GM18507 (cell line): ENCODE measurements at places on chromosomes 7 and 10.

GRCh38 chr10:99851825-99852224 is 69.4 kb downstream of the ABCC2 start:
- DNase-seq: no peak

DNA sequence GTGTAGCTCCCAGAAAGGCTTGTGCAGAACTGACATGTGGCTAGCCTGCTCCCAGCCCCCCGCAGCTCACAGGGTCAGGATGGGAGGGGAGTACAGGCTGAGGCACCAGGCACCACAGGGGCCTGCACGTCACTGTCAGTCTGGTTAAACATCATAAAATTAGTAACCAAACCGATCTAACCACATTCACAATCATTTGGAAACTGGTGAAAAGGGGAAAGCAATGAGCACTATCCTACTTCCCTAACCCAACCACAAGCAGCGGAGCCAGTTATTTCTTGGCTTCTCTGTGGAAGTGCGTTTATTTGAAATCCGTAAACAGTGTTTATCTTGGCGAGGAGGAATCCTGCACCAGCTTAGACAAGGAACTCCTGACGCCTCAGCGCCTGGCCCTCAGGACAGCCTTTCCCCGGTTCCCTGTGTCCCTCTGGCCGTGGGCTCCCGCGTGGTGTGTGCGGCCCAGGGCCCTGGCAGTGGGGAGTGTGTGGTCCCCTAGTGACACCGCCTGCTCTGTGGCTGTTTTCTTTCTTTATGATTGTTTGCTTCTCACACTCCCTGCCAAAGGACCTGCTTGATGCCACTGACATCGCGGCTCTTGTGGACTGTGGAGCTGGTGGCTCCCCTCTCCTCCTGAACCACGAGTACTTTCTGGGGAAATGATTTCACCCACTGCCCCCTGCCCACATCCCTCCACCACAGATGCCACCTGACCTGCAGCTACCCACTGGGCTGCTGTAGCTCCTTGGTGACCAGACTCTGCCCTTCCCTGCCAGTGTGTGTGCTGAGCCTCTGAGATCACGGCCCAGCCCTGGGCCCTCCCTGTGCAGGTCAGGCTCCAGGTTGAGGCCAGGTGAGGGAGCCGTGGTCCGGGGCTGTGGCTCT is 38.0 kb downstream of the INPP5A start:
- no peak for DNase-seq

DNA sequence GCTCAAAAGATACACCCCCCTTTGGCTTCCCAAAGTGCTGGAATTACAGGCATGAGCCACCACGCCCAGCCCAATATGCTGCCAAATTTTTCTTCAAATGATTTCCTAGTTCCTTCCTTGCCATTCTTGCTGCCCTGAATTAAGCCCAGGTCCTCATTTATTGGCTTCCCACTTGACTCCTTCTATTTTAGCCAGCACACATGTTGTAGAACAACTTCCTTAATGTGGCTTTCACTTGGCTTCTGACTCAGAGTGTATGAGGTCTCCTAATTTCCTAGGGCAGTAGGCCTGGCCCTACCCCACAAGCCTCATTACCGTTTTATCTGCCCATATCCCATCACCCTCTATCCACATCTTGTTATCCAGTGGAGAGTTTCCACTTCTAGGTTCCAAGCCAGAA is 21.8 kb upstream of the HIPK2 start:
- no peak for DNase-seq

DNA sequence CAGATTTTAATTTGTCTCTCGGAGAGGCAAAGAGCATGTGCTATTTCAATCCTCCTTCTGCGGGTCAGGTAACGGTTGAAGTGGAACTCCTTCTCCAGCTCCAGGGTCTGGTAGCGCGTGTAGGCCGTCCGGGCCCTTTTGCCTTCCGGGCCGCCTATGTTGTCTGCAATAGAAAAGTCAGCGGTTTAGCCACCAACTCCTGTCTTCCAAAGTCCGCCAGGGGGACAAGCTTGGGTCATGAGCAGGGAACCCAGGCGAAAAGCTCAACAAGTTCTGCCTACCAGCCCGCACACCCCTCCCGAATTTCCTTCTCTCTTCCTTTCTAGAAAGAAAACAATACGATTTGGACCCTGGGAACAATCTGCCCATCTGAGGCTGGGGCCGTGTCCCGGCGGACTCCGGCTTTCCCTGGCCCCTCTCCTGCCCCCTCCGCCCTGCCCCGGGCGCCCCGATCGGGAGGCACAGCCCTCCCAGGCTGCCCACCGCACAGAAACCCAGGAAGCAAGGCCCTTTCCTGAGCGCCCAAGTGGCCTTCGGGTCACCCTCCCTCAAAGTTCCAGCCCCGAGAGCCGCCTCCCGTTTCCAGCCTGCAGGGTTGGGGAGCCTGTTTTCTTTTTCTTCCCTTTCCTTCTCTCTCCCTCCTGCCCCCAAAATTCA is 1.4 kb downstream of the HOXA5 start:
- no peak for DNase-seq

DNA sequence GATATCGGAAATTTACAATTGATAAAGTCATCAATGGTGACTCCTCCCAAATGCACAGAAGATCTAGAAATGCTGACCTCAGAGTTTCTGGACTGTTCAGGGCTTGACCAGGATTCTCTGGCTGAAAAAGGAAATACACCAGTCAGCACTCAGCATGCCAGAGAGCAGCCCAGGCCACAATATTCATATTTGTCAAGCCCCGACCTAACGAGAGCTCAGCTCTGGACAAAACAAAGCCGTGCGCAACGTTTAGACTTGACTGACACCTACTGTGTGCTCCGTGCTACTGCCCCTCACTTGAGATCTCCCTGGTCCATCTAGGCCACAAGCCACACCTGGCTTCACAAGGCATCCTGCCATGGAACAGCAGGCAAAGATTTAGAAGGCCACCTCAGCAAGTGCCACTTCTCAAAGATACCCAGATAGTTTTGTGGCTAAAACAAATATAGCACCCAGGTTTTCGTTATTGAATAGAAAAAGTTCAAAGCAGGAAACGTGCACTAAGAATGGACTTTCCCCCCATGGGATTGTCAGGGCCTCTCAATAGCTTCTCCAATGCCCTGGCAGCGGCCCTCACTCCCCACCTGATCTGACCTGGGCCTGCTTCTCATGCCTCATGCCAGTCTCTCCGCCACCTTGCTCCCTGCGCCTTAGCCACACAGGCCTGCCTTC is 218.3 kb downstream of the FAM107B start:
- peak; percentile 26 for DNase-seq

DNA sequence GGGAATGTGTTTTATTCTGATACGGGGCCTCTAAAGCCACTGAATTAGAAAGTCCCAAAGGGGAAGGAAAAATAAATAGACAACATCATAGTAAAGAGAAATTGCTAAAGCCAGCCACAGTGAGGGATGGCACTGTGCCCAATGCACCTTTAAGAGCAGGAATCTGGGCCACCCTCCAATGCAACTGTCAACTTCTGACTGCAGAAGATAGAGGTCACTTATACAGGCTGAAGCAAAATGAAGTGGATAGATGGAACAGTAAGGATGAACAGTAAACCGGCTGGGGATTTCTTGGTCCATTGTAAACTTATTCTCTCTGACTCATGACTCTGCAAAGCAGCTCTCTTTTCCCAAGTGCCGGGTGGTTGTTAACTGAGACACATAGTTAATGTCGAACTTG is 54.0 kb upstream of the KCNIP2 start:
- DNase-seq: no peak

DNA sequence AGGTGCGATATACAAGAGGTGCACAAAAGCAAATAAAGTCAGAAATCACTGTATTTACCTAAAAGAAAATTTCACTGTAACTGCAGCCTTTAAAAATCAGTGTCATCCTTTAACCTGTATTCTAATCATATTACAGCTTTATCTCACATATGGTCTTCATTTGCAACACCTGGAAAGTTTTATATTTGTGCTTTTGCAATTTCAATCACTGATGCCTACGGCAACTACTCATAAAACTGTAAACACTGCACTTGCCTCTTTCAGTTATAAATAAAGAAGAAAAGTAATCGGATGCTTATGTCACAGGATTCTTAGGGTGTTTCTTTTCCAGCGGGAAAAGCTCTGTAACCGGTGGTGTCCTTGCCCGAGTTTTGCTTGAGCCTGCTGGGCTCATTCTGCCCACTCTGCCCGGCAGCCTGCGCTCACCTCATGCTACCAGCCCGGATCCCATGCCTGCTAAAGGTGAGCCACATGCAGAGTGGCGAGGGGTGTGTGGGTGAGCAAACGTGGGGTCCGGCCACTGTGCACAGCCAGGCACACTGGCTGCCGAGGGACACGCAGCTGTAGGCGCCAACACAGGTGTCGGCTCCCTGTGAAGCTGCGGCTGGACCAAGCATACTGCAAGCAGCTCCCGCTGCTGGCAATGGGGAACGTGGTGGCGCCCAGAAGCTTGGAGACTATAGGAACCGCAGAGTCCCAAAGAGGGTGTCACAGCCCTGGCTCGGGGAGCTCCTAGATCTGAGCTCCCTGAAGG is 56.3 kb upstream of the ABCB5 start:
- no peak for DNase-seq

DNA sequence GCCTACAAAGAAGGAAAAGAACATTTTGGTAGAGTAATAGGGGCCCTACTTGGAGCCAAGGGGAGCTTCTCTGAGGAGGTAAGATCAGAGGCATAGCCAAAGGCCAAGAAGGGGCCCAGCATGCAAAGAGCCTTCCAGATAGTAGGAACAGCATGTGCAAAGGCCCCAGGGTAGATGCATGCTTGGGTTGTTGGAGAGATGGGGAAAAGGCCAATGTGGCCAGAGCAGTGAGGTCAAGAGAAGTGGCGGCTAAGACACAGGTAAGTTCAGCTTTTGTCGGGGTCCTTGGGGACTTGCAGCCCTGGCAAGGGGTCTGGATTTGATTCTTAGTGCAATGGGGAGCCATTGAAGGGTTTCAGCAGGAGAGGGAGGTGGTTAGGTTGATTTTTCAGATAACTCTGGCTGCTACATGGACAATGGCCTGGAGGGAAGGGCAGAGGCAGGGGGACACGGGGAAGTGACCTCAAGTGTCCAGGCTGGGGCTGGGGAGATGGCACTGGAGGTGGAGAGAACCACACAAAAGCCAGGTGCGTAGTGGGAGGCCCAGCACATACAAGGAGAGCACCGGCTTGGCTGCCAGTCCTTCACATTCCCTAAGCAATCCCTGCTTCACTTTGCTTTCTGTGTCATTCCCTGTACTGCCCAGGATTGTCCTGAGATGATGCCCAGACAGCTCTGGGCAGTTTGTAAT is 16.5 kb downstream of the GRID1 start:
- no peak for DNase-seq

DNA sequence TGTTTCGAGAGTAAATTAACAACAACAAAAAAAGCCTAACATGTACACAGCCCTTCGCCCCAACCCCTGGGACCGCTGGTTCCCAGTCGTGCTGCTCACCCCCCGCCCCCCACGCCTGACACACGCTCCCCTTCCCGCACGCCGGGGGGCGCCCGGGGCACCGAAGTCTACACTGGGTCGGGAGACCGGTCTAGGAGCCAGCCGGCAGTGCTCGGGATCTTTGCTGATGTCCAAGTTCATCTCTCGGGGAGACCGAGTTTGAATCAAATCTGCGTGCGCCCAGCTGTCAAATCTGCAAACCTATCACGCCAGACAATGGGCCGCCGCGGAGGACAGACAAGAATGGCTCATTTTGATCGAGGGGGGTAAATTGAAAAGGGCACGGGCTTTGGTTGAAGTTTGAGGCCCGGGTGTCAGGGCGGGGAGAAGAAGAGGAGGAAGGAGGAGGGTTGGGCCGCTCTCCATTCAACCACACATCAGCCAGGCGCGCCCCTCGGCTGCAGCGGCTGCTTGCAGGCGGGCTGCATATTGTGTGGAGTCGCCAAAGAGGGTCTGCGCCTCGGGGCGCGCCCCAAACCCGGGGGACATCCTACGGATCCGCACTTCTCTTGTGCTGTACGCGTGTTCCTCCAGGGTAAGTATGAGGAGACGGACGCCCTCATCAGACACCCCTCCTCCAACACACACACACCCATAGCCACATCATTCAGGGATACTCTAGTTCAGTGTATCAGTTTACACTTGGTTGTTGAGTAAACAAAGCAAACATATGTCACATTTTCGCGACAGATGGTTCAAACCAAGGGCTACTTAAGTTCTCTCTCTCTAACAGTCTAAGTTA is 1.3 kb upstream of the GFRA1 start:
- no peak for DNase-seq

DNA sequence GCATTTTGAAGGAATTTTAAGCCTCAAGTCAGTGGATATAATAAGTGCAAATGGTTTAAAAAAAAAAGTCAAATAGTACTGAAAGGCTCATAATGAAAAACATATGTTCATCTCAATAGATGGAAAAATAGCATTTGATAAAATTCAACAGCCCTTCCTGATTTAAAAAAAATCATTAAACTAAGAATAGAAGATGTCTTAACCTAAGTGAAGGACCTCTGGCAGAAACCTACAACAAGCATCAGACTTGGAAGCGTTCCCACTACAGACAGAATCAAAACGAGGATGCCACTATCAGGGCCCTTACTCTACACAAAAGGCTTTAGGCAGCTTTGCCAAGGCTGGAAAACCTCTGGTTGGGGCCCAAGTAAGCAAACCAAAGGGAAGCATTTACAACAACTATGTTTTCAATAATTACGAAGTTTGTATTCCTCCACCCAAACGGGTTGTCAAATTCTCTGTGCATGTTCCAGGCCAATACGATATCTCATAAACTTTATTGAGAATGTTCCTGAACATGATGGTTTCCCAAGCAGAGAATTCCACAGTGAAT is 45.1 kb downstream of the CYTH3 start:
- no peak for DNase-seq

GRCh38 chr7:116138202-116138801 is 72.0 kb upstream of the TES start:
- DNase-seq: peak; percentile 5
